ENCODE measurements at places on chromosomes 2 and 18. TPM values are rescaled to one million over a fixed set of nuclear protein-coding genes. Genes with fewer than 3 reads are reported as not detected.

GRCh38 chr2:33681364-33681757 lies 82.3 kb upstream of the FAM98A start:
- DNase-seq = no peak

- no peak for DNase-seq
Observed at GRCh38 chr2:223669453-223670225, 67.5 kb upstream of the SCG2 start.

- DNase-seq = peak; percentile 19
Observed at GRCh38 chr18:63969942-63970808, at the start of gene SERPINB8. TSS of gene SERPINB8 (plus strand) at chr18:63970081. CDS start at chr18:63978309, 8,228 bp downstream.

DNA sequence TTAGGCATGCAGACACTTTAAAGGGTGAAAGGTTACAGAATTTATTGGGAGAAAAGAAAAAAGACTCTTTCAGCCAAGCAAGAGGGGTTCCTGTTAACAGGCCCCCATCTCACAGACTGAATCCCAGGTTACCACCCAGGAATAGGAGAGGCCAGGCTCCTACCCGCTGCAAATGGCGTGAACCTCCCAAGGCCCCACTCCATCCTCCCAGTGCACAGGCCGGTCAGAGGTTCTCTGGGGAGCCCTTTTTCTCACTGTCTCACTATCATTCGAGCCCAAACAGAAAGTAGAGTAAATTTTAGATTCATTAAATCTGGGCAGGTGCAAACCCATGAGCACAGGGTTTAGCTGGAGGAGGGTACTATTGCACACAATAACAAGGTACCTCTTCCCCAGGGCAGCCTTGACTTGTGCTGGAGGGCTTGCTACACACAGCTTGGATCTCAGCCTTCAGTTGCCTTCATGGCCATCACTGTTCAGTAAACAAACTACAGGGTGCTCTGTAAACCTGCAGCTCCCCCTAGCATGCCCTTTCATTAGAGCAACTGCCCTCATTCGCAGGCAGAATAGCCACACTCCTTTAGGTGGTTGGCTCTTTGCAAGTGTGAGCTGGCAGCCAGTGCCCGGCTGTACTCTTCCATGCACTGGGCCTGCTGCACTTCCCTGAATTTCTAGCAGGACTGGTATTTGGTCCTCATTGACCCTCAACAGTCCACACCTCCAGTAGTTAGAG lies 7.3 kb upstream of the PLEK start:
- DNase-seq = no peak

DNA sequence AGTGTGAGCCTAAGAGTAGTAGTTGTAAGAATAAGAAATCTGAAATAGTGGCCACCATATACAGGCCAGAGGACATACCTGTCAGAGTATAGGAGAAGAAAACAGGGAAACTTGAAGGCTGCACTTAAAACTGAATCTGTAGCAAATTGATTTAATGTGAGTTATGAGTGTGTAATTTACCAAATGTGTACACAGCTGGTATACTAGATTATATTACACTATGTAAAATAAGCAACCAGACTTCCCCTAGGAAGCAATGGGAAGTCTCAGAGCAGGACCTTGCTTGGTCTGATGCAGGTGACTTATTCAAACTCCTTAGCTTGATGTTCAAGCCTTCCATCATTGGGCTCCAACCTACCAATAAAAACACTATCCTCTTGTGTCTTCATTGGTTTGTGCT lies 17.3 kb upstream of the EPC2 start:
- no peak for DNase-seq

- no peak for DNase-seq
Observed at GRCh38 chr2:37119157-37119556, 34.8 kb downstream of the GPATCH11 start.

DNA sequence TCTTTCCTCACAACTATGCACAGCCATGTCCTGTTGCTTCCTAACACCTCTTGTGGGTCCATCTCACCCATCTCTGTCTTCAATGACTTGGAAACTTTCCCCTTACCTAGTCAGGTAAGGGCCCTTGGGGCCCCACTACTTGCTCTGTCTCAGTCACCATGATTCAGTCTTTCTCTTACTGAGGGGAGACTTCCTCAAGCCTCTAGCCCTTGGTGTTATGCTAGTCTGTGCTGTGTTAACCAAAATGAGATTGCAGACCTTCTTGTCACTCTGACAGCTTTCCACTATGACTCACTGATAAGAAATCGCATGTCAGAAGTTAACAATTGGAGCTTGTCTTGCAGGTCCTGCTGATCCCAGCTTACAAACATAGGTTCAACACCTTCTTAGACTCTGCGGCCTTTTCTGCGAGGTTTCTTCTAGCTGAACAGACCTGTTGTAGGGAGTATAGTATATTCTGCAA lies 65.3 kb downstream of the WDR75 start:
- DNase-seq = peak; percentile 80

GRCh38 chr2:73939419-73939818 lies 12.7 kb downstream of the DGUOK start:
- no peak for DNase-seq

DNA sequence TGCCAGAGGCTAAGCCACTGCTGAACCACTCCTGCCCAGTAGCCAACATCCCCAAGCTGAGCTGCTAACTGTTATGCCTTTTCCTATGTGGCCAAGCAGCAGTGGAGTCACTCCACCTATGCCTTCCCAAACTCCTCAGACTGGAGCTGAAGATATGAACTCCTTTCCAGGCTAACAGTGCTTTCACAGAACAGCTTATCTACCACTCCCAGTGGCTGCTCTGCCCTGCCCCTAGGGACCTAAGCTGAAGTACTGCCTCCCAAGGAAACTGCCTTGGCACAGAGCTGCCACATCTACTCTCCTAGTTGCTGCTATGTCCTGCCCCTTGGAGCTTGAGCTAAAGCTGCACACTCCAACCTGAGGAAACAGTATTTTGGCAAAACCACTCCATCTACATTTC lies 275.9 kb downstream of the RBM43 start:
- no peak for DNase-seq

DNA sequence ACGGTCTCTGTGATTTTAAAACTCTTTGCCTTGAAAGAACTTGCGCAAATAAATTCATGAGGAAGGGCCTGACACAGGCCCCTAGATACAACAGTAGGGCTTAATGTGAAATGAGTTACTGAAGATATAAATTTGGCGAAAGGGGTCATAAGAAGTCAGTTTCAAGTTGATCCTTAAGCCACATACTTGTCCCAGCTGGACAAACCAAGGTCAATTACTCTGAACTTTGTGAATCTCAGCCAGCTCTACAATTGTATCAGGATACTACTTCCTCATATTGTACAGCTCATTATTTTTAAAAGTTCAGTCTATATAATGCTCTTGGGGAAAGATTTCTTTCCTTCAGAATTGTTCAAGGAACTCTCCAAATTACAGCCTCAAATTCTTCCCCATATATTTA lies 432.8 kb downstream of the METTL4 start:
- no peak for DNase-seq

DNA sequence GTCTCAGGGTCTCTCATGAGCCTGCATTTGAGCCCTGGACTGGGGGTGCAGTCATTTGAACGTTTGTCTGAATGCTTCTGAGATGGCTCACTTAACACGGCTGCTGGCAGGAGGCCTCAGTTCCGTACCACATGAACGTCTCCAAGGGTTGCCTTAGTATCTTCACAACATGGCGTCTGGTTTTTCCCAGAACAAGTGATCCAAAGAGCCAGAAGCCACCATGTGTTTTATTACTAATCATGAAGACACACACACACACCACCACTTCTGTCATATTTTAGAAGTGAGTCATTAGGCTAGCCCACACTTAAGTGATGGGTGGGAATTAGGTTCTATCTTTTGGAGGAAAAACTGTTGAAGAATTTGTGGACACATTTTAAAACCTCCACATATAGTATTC lies 15.0 kb upstream of the MYO1B start:
- DNase-seq = no peak

GRCh38 chr2:178568227-178568626 lies 88.0 kb downstream of the PLEKHA3 start:
- no peak for DNase-seq

DNA sequence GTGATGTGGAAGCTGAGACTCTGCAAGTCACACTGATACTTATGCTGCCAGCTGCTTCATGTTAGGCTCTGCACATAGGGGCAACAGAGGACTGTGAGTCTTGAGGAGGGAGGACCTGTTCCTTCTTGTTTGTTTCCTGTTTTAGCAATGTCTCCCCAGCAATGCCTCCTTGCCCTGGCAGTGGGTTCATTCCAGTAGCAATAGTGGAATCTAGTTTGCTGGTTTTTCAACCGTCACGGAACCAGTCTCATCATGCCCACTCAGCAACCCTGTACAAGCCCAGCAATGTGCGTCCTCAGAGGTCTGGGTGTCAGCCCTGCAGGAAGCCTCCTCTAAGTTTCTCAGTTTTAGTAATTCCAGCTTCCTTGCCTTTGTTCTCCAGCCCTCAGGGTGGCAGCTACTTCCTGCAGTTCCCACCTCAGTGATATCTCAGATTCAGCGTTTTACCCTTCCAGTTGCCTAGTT lies 20.5 kb upstream of the ITGB6 start:
- no peak for DNase-seq

- DNase-seq = no peak
Observed at GRCh38 chr18:36323421-36323820, 25.9 kb downstream of the FHOD3 start.

GRCh38 chr2:11014026-11014425 lies 102.3 kb downstream of the KCNF1 start:
- DNase-seq = no peak

GRCh38 chr2:211455216-211455841 lies 898.9 kb downstream of the CPS1 start:
- peak; percentile 6 for DNase-seq

- peak; percentile 42 for DNase-seq
Observed at GRCh38 chr2:66433945-66434678, 813 bp upstream of the MEIS1 start.

GRCh38 chr18:31774477-31774785 lies 13.8 kb upstream of the SLC25A52 start:
- no peak for DNase-seq

GRCh38 chr2:102140377-102140776 lies 2.2 kb upstream of the IL1R1 start:
- DNase-seq = no peak

DNA sequence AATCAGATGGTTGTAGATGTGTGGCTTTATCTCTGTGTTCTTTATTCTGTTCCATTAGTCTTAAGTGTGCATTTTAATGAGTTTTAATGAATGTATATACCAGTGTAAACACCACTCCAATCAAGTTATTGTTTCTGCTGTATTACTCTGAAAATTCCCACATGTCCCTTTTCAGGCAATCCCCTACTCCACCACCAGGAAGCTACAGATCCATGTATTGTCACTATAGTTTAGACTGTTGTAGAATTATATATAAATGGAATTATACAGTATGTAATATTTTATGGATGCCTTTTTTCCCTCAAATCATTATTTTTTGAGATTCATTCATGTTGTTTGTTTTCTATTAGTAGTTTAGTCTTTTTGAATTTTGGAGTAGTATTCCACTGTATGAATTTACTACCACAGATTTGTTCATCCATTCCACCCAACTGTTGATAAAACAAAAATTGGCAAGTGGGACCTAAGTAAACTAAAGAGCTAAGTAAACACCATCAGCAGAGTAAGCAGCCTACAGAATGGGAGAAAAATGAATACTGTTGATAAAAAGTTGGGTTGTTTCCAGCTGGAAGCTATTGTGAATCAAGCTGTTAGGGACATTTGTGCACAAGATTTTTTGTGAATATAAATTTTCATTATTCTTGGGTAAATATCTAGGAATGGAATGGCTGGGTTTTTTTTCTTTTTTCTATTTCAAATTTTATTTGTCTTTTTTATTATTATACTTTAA lies 262.0 kb downstream of the CAMKMT start:
- no peak for DNase-seq

GRCh38 chr2:159185401-159186130 lies 100.9 kb downstream of the WDSUB1 start:
- peak; percentile 61 for DNase-seq

The COX7A2L gene
- 143 TPM for polyA plus RNA-seq

The SPHKAP gene
- not detected for polyA plus RNA-seq

The SNED1 gene
- polyA plus RNA-seq = 0.03 TPM

The NBEAL1 gene
- polyA plus RNA-seq = 3.2 TPM
